ENCODE measurements at places on chromosomes 13 and 19.

DNA sequence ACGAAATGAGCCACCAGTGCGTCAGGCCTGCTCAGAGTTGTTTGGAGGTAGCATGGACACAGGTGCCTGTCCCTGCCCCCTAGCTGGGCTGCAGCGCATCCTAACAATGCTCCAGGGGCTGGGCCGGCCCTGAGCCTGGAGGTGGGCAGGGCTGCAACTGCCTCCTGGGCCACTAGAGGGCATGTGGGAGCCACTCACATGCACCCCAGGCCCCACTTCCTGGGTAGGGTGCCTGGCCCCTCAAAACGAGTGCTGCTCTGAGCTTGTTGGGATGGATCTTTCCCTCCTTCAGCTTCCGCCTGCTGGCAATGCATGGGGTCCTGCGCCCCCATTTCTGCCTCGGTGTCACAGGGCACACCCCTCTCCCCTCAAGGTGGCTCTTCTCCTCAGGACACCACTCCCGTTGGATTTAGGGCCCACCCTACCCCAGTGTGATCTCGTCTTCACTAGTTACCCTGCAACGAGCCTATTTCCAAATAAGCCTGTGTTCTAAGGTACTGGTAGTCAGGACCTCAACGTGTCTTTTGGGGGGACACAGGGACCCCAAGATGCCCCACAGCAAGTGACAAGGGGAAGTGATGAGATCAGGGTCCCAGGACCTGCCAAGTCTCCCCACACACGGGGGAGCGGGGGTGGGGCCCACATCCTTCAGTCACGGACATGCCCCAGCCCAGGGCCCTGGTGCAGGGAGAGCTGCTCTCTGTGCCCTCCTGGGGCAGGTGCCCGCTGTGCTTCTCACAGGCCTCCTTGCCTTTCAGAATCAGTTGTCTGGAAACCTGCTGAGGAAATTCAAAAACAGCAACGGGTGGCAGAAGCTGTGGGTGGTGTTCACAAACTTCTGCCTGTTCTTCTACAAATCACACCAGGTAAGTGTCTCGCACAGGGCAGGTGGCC is 131.3 kb downstream of the STK24 start:
- DNase-seq: peak; percentile 77

GRCh38 chr13:31880851-31881494 is 141.6 kb downstream of the RXFP2 start:
- no peak for DNase-seq

GRCh38 chr13:112586334-112586960 is 1.5 kb downstream of the TUBGCP3 start:
- no peak for DNase-seq

GRCh38 chr13:106415442-106415841 is 120.0 kb downstream of the EFNB2 start:
- no peak for DNase-seq

- DNase-seq: no peak
Measured at GRCh38 chr19:13931391-13932148, 6.6 kb downstream of the PODNL1 start.

- DNase-seq: peak; percentile 82
Measured at GRCh38 chr13:29935309-29935981, 85.0 kb upstream of the UBL3 start.

GRCh38 chr13:106159295-106160195 is 375.9 kb downstream of the EFNB2 start:
- DNase-seq: no peak

DNA sequence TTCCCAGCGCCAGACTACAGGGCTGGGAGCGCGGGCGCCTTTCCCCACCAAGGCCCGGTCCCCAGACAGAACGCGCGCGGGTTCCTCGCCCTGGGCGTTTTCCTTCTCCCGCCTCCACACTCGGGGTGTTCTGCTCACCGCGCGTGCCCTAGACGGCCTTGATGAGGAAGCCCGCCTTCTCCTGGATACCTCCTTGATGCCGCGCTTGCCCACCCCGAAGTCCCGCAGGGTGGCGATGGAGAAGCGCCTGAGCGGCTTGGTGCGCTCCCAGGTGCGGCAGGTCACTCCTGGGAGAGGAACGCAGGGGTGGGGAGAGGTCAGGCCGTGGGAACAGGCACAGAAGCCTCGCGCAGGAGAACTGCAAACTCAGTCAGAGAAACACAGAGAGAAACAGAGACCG is 34.8 kb downstream of the CYP2B6 start:
- no peak for DNase-seq

- no peak for DNase-seq
Measured at GRCh38 chr13:26310003-26310402, 56.1 kb downstream of the CDK8 start.

DNA sequence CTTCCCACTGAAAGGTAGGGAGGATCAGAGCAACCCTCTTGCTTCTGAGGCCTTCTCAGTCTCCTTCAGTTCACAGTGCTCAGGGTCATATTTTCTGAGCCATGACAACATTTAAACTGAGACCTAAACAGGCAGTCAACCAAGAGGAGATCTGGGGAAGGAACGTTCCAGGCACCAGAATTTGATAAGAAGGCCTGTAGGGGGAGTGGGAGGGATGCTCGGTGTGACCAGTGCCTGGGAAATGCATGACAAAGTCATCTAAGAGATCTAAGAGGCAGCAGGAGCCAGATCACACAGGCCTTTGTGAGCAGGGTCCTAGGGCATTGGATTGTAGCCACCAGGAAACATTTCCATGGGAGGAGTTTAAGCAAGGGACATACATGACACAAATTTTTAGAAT is 71.6 kb downstream of the SHISA2 start:
- DNase-seq: no peak

DNA sequence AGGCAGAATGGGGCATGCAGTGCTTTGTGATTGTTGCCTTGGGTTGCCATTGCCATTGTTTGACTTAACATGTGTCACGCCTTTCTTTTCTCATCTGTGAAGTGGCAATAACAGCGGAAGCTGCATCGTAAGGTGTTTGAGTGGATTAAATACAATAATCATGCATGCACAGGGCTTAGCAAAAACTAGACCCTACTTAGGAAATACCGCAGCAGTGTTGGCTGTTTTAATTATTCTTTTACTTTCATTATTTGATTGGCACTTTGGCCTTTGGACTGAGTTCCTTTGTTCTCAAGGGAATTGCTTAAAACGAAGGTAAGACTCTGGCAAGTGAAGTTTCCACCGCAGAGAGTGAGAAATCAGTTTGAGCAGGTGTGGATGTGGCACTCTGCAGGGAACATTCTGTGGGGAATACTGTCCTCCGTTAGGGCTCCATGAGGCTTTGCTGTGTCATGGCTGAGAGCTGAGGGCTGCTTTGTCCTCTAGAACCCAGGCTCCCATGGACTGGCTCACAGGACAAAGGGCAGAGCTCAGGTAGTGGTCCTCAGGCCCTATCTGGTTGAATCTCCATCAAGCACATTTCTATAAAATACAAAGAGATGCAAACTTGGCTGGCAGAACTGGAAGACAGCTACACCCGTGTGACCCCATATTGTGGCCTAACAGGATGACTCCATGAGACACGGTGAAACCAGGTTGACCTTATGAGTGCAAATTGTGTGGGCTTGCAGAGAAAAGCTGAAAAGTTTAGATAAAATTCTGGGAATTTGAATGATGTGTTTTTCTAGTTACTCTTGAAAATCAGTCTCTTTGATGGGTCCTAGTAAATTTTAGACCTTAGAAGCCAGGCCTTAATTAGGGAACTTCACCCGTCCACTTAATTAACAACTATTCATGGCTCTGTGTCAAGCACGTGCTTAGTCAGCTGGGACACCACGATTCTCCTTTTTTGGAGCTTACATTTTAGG is 407.2 kb downstream of the KCNRG start:
- no peak for DNase-seq

DNA sequence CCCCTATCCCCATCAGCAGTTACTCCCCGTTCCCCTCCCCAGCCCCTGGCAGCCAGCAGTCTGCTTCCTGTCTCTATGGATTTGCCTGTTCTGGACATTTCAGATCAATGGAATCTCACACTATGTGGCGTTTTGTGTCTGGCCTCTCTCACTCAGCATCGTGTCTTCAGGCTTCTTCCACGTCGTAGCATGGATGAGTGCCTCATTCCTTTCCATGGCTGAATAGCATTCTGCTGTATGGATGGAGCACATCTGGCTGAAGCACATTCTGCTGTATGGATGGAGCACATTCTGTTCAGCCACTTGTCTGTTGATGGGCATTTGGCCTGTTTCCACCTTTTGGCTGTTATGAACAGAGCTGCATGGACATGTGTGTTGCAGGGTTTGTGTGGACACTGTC is 29.5 kb downstream of the CRTC1 start:
- no peak for DNase-seq

DNA sequence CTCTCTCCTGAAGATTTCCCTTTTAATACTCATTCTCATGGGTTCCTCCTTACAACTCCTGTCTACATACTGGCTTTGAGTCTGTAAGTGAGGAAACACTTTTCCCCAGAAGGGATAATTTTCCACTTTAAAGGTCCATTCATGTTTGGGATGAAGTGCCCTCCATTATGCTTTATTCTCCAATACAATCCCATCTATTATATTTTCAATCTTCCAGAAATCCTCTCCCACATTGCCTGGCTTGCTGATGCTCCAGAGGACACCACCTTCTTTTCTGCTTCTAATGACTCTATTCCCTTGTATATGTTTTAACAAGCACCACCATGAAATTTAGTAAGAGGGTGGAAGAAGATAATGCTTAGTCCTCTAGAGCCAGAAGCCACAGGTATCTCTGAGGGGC is 92.7 kb upstream of the NBEA start:
- no peak for DNase-seq

DNA sequence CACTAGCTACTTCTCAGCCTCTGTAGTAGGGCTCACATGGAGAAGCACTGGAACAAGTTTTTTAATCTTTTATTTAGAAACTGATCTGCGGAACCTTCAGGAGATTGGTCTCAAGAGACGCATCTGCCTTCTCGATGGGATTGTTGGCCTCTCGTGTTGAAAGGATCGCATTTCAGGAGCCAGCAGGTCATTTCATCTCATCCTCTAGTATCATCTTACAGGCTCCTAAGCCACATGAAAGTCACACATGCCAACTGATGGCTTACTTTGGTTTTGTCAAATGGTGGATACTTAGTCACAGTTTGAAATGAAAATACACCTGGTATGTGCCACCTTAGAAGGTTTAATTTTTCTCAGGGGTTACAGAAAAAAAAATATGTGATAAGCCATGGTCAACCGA is 1703.6 kb downstream of the EFNB2 start:
- DNase-seq: no peak

DNA sequence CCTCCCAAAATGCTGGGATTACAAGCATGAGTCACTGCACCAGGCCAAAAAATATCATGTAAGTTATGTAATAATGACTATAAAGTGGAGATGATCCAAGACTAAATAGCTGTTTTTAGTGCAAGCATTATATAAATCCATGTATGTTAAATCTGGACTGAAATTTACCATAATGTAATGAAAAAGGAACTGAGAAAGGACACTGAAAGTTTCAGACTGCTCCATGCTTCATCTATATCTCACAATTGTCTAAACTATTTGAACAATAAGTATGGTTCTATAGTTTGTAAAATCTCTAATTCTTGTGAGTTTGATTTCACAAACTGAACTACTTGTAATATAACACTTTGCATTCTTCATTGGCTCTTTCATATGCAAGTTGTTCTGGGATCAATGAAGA is 2299.5 kb downstream of the PCDH9 start:
- no peak for DNase-seq

GRCh38 chr13:89454681-89455080 is 1783.5 kb downstream of the SLITRK5 start:
- DNase-seq: no peak

GRCh38 chr13:112451512-112452379 is 75.6 kb downstream of the SPACA7 start:
- no peak for DNase-seq

- DNase-seq: no peak
Measured at GRCh38 chr13:77353995-77354394, 27.1 kb upstream of the MYCBP2 start.

GRCh38 chr19:54155694-54156093 is 3.8 kb downstream of the LENG1 start:
- DNase-seq: no peak

GRCh38 chr13:98442391-98443230 is 134.3 kb downstream of the STK24 start:
- DNase-seq: no peak

DNA sequence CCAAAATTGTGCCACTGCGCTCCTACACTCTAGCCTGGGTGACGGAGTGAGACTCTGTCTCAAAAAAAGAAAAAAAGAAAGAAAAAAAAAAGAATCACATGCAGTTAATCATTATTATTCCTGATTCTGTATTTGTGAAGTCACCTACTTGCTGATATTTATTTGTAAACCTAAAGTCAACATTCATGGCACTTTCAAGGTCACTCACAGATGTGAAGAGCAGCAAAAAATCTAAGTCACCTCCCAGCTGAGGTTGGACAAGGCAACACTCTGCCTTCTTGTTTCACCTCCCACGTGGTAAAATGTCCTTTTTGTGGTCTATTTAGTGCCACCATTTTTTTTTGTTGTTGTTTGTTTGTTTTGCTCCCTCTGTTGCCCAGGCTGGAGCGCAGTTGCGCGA is 26.5 kb downstream of the WDR88 start:
- DNase-seq: no peak

DNA sequence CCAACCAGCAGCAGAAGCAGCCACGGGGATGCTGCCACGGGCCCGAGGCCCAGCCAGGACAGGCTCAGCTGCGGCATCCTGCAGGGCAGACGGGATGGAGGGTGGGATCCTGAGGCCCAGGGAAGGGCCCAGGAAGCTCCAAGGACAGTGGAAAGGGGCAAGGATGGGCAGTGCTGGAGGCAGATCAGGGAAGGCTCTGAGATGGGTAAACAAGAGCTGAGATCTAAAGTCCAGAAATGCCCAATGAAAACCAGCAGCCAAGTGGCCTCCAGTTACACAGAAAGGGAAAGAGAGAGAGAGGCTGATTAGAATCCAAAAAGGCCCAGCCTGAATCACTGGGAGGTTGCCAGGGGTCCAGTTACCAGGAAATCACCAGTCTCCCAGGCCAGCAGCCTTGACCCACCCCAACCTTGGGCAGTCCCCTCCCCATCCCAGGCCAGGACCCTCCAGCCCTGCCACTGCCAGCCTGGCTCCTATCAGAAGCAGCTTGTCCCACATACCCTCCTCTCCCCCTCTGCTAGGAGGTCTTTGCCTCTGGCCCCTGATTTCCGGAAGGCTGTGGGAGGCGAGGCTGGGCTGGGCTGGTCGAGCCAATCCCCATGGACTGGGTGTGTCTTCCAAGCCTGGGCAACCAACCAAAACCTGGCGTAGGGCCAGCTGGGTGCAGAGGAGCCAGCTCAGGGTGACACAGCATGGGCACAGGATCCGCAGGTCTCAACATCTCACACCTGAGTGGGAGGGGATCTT is at the start of gene CYP4F11:
CYP4F11 (minus strand) TSS at position 198 of the 747 bp plus-strand sequence; CDS start at position 77, 121 bp downstream.
- no peak for DNase-seq
